ENCODE measurements at places on chromosomes 16 and 17. TPM values are rescaled to one million over a fixed set of nuclear protein-coding genes. Genes with fewer than 3 reads are reported as not detected.

The EPOP gene
- total RNA-seq, result 3.6 TPM

DNA sequence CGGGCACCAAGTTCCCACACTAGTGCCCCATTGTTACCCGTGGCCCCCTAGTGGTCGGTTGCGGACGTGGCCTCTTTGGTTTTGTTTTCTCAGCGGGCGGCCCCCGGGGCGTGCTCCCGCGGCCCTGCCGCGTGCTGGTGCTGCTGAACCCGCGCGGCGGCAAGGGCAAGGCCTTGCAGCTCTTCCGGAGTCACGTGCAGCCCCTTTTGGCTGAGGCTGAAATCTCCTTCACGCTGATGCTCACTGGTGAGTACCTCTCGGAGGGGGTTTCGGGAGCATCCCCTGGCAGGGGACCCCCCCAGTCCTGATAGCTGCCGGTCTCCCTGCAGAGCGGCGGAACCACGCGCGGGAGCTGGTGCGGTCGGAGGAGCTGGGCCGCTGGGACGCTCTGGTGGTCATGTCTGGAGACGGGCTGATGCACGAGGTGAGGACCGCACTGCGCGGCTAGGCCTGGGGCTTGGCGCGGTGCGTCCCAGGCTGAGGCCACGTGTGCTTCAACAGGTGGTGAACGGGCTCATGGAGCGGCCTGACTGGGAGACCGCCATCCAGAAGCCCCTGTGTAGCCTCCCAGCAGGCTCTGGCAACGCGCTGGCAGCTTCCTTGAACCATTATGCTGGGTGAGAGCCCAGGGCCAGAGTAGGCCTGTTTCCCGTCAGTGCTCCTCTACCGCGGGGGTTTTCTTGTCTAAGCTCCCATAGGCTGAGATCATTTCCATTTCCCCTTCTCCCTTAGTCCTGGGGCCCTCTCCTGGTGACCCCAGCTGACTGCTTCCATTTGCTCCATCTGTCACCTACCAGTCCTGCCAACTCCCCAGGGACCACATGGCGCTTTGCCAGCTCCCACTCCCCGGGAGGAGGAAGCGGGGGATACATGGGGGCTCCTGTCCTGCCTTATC is 1.7 kb downstream of the SPHK1 start:
- peak; percentile 84 for DNase-seq

GRCh38 chr16:48383877-48384519 is 1.2 kb downstream of the SIAH1 start:
- DNase-seq, result peak; percentile 46

The GAN gene
- 17.2 TPM for total RNA-seq

The KDM8 gene
- 4.1 TPM for total RNA-seq
